Caco-2 (cell line): ENCODE measurements at places on chromosomes 12 and 14. TPM values are rescaled to one million over a fixed set of nuclear protein-coding genes. Genes with fewer than 3 reads are reported as not detected.

The LRRC43 gene
- total RNA-seq = 0.34 TPM in 1 of 2 replicates, not detected in the other

The TMEM229B gene
- 0.19 TPM in 1 of 2 replicates, not detected in the other for total RNA-seq

The SRRM4 gene
- total RNA-seq = not detected in 2 replicates

The MYL2 gene
- not detected in 2 replicates for total RNA-seq

The FOXN4 gene
- 0.49 and 0.95 TPM in 2 replicates for total RNA-seq

The KRT74 gene
- not detected in 2 replicates for total RNA-seq

The OAS2 gene
- 0.25 TPM in 1 of 2 replicates, not detected in the other for total RNA-seq

The POU6F1 gene
- total RNA-seq = 4.1 and 5.3 TPM in 2 replicates

The RFLNA gene
- 15.4 and 21.1 TPM in 2 replicates for total RNA-seq

The MUCL1 gene
- not detected in 2 replicates for total RNA-seq

The ACSM4 gene
- not detected in 2 replicates for total RNA-seq

The SLC2A14 gene
- total RNA-seq = 129 and 141 TPM in 2 replicates

The CBLN3 gene
- 1.1 and 1.4 TPM in 2 replicates for total RNA-seq

The RNASE12 gene
- total RNA-seq = not detected in 2 replicates

The SYCP3 gene
- 0.16 TPM in 1 of 2 replicates, not detected in the other for total RNA-seq

The MYF6 gene
- not detected in 2 replicates for total RNA-seq

The LRRIQ1 gene
- not detected in 2 replicates for total RNA-seq

The AKAP6 gene
- 3.0 and 3.4 TPM in 2 replicates for total RNA-seq

The SPIC gene
- total RNA-seq = not detected in 2 replicates

The SYNDIG1L gene
- total RNA-seq = 0.29 TPM in 1 of 2 replicates, not detected in the other

The BDKRB2 gene
- 1.4 and 2.0 TPM in 2 replicates for total RNA-seq

The KCNH5 gene
- total RNA-seq = 0.09 TPM in 1 of 2 replicates, not detected in the other
